ENCODE measurements at places on chromosomes 3 and 15. TPM values are rescaled to one million over a fixed set of nuclear protein-coding genes. Genes with fewer than 3 reads are reported as not detected.

DNA sequence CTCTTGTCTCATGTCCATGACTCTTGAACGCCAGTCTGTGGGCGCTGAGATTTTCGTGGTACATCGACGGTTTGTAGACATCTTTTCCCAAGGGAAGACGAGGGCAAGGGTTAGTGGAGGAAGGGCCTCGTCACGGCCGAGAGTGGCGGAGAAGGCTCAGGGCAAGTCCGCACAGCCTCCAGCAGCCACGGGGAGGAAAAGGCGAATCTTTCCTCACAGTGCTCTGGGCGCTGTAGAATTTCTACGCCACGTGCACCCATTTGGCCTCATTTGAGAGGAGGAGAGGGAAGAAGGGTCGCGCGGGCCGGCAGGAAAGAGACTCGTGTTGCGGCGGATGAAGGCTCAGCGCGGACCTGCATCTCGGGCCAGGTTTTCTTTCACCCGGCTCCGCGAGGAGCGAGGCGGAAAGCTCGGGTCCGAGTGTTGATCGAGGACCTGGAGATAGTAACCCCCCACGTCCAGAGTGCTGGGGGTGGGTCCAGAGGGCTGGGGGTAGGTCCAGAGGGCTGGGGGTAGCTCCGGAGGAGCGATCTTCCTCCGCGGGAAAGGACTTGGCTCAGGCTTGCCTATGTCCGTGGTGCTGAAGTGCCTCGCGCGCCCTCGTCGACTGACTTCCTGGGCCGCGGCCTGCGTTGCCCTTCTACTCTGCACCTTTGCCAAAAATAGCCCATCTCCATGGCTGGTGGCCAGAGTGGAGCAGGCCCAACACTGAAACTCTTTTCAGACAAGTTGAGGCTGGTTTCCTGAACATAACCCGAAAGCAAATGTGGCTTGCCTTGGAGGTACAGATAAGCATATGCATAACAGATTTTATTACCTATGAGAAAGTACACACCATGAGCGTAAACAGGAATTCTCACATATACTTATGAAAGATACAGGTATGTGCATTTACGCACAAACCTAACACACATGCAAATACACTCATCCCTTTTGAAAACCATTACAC is 1.1 kb downstream of the SLC35G2 start:
- no peak for DNase-seq

DNA sequence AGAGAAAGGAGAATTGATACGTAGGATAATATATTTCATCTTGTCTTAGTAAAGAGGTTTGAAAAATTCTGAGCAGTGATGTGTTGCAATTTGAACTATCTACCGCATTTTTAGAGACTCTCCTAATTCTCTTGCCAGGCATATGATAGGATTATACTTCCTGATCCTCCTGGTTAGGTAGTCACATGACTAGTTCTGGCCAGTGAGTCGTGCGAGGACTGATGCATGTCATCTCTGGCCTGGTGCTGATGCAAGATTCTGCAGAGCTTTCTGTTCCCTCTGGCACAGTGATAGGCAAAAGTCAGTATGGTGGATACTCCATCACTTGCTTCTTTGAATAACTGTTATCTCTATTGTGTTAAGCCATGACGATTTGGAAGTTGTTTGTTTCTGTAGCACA is 277.6 kb upstream of the NAALADL2 start:
- DNase-seq = no peak

GRCh38 chr3:188488801-188489200 is 334.8 kb downstream of the LPP start:
- DNase-seq = no peak

DNA sequence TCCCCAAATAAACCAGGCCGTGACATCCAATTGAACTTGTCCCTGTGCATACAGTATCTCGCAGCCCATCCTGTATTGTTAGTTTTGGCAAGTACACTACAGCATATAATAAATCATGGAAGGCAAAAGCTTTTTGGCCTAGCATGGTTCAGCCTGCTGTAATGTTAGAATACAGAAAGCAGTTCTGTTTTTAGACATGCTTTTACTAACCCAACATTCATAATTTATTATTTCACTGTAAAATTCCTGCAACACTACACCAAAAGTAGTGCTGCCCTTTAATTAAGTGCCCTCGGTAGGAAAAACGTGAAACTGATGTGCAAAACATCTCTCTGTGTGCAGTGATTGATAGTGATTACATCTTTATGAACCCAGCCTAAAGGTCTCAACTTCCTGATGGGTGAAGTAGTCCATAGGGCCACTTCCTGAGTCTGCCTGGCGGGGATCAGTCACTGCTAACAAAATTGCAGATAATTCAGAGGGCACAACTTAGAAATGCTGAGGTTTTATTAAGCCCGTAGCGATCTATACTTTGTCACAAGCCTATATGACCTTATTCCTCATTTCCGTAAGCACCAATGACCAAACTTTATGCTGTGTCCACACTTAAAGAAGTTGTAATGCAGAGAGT is 227.8 kb downstream of the CDIN1 start:
- DNase-seq = no peak

DNA sequence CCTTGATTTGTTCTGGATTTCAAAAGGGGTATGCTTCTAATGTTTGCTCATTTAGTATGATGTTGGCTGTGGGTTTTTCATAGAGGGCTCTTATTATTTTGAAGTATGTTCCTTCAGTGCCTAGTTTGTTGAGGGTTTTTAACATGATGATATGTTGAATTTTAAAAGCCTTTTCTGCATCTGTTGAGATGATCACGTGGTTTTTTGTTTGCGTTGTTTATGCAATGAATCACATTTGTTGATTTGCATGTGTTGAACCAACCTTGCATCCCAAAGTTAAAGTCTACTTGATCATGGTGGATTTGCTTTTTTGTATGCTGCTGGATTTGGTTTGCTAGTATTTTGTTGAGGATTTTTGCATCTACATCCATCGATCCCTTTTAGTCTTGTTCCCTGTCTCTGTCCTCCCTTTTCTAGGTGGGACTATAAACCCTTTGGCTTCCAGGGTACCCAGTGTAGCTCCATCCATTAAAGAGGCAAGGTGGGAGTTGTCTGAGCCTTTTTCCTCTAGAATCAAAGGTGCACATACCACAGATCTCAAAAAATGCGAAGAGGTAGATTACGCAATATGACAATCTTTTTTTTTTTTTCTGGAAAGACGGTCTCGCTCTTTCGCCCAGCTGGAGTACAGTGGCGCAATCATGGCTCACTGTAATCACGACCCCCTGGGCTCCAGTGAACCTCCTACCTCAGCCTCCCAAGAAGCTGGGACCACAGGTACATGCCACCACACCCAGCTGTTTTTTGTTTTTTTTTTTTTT is 221.6 kb upstream of the UBE2E1 start:
- DNase-seq = no peak

- no peak for DNase-seq
These were observed at the start of gene CD96 for GRCh38 chr3:111541911-111542483. TSS of gene CD96 (plus strand) at chr3:111542197. CDS start at chr3:111542249, 52 bp downstream.

DNA sequence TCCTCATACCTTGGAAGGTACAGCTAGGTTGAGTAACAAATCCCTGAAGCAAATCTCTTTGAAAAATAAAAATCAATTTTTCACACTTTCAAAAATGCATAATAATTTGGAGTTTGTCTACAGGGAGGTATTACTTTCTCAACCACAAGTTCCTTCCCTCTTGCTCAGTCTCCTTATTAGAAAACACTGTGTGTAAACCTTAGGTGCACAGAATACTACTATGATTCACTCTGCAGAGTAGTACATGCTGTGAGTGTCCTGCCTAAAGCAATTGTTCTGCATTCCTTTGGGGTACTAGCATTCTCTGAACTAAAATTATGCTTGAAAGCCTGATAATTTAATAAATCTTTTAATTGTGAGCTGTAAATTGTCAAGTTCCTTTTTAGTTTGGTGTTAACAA is 115.9 kb upstream of the EPHA3 start:
- DNase-seq = no peak

- DNase-seq = no peak
These were observed 44.3 kb upstream of the MRPS22 start for GRCh38 chr3:139299261-139300132.

GRCh38 chr3:34323517-34323916 is 525.1 kb downstream of the PDCD6IP start:
- DNase-seq = no peak

- no peak for DNase-seq
These were observed 196.8 kb upstream of the LPP start for GRCh38 chr3:187957165-187957581.

GRCh38 chr15:92877416-92877815 is 22.7 kb upstream of the CHD2 start:
- DNase-seq = no peak

DNA sequence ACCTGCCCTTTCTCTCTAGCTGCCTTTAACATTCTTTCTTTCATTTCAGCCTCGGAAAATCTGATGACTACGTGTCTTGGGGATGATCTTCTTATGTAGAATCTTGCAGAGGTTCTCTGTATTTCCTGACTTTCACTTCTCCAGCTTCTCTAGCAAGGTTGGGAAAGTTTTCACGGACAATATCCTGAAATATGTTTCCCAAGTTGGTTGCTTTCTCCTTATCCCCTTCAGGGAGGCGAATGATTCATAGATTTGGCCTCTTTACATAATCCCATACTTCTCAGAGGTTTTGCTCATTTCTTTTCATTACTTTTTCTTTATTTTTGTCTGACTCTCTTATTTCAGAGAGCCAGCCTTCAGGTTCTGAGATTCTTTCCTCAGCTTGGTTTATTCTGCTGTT is 62.1 kb upstream of the CCDC54 start:
- DNase-seq = no peak

DNA sequence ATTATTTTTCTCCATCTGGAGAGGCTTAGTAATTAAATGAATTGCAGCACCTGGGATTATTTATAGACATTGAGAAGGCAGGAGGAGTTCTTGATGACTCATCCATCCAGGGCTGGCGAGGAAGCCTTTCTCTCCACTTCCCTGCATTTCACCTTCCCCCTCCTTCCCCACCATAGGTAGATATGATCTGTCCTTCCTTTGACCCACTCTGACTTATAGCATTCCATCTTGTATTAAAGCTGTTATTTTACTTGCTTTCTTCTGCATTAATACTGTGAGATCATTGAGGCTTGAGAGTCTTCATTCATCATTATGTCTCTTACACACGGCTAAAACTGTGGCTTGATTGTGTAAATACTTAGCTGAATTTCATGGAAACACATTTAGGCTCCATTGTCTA is 288.8 kb downstream of the FEZF2 start:
- DNase-seq = no peak

DNA sequence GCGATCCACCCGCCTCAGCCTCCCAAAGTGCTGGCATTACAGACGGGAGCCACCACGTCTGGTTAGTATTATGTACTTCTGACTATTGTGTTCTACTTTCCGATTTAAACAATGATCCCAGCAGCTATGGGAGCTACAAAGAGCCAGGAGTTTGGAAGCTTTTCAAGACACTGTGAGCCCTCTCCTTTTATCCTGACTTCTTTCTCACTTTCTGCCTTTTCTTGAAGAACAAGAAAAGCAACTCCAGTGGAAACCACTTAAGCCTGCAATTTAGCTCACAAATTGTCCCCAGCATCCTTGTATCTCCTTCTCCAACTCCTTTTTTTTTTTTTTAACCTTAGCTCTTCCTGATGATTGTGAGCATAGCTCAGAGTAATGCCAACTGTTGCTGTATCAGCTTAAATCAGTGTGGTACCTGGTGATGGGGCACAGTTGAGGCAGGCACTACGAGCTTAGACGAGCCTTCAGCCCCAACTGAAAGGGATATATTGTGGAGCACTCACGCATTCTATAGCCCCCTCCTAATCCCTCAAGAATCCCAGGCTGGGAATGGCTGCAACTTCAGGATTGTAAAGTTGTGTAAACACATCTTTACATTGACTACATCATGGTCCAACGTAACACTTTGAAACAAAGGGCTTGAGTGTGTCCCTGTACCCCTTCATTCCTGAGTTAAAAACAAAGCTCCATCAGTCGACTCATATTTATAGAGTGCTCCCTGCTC is 677.0 kb downstream of the FHIT start:
- DNase-seq = no peak

DNA sequence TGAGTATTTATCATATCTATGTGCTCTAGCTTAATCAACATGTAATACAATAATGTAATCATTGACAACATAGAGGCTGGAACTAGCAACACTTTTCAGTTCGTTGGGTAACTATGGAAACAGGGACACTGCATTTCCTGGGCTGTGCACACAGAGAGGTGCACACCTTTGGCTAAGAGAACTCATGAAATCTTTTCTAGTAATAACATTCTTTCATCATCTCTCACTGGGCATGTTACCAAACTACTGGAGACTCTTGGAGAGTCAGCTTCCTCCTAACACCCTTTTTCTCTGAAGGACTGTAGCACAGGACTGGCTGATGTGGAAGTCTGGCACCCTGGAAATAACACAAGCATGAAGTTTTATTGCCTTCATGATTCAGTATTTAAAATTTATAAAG is 135.6 kb downstream of the KCNMB2 start:
- DNase-seq = no peak

DNA sequence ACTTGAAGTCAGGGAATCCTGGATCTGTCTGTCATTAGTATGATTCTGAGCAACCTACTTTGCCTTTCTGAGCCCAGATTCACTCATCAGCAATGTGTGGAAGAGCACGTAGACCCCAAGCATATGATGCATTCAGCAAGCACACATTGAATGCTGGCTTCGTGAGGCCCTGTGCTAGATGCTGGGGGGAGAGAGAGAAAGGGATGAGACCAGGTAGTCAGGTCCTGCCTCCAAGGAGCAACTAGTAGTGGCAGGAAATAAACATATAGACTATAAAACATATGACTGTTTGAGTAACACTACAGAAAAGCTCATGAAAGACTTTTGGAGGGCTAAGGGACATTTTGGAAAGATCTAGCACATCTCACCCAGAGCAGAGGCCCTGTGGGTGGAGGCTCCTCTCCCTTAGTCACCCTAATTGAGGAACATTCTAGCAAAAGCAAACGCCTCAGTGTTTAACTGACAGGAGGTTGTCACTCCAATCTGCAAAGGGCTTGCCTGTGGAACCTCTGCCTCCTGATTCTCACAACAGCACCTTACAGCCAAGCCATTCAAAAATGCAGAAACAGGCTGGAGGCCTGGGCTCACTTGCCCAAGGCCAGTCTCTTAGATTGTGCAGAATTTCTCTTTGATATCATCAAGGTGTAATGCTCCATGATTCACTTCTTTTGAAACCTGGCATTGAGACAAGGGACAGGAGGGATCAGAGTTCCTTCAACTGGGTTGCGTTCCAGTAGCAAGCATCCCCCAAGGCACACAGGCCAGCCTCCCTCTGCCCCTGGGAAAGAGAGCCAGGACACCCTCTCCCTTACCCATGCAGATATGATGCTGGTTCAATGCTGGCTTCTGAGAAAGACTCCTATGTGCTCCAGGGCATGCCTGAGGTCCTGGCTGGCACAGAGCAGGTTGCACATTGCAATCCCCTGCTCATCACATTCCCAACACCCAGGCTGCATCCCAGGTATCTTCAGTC is 26.1 kb downstream of the STARD5 start:
- DNase-seq = no peak

The ABI3BP gene
- total RNA-seq = not detected

The RTP3 gene
- total RNA-seq = 0.37 TPM

The HCN4 gene
- total RNA-seq = not detected

The SERINC4 gene
- 1.9 TPM for total RNA-seq

The CAMK2N2 gene
- total RNA-seq = not detected

The CACNA2D2 gene
- total RNA-seq = 0.21 TPM

The GPR176 gene
- total RNA-seq = not detected

The CASR gene
- total RNA-seq = not detected

The DGKG gene
- 0.06 TPM for total RNA-seq

The MAPKAPK3 gene
- total RNA-seq = 20.3 TPM

The ITIH4 gene
- total RNA-seq = 4.6 TPM

The CCNB2 gene
- total RNA-seq = 155 TPM

The CPNE9 gene
- total RNA-seq = not detected

The REC114 gene
- not detected for total RNA-seq

The AGTR1 gene
- total RNA-seq = not detected

The CLDN18 gene
- total RNA-seq = not detected
